Stimulated activated CD8-positive, alpha-beta memory T cell treated with anti-CD3 and anti-CD28 coated beads, Interleukin-2, amount 100 ng/mL, for 1 hour (primary cell): ENCODE measurements at places on chromosomes 3 and 15.

DNA sequence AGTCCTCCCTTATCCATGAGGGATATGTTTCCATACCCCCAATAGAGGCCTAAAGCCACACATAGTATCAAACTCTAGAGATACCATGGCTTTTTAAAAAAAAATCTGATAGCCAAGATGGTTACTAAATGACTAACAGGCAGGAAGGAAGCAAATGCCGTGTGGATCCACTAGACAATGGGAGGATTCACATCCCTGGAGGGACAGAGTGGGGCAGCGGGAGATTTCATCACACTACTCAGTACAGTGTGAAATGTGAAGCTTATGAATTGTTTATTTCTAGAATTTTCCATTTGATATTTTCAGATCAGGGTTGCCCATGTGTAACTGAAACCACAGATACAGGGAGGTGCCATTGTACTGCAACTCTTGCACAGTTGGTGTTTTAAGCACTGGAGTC is 826.6 kb downstream of the SQOR start:
- DNase-seq, result no peak

GRCh38 chr3:188584162-188584529 is 430.2 kb downstream of the LPP start:
- DNase-seq, result no peak

DNA sequence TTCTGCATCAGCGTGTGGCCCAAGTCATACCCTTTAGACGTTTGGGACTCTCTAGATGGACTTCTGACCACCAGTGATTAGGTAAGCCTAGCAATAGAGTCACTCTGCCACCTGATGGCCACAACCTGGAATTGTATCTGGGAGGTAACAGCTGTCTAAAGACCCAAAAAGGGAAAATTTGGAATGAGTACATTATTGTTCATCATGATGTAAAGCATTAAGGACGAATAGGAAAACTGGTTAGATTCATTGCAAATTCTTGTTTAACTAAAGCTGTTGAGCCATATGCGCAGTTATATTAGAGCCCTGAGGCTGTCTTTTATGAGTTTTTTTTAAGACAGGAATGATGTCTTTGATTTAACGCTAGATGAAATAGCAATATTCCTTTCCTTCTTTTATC is 63.6 kb downstream of the FAM81A start:
- DNase-seq, result no peak

DNA sequence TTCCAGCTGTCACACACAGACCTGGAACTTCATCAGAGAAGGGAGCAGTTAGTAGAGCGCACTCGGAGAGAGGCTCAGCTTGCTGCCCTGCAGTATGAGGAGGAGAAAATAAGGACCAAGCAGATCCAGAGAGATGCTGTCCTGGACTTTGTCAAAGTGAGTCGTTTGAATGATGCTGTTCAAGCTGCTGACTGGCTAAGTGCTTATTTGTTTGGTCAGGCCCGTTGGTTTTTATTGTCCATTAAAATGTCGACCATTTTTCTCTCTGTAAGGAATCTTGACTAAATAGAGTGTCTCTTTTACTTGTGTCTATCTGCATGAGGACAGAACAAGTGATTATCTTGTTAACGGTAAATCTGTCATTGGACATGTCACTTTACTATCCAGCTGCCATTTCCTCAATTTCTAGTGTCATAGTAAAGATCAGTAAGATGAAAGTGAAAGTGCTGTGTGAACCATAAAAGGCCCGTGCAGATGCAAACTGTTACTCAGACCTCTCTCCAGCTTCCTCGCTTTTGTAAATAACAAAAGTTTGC is 56.9 kb downstream of the LRCH3 start:
- DNase-seq, result no peak

DNA sequence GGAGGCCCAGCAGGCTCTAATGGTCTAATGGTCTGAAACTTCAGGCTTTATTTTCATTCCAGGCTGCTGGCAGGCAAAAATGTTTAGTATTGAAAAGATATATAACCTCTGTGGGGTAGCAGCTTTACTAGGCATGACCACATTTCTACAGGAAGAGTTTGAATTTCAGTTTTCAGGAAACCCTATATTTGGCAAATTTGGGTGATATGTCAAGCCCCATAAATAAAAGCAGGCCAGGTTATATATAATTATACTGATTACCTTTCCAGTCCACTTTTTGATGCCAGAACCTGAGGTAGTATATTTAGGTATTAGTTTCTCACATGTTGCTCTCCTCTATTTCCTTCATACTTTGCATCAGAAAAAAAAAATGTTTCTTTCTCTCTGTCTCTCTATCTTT is 37.2 kb upstream of the PHLDB2 start:
- no peak for DNase-seq

DNA sequence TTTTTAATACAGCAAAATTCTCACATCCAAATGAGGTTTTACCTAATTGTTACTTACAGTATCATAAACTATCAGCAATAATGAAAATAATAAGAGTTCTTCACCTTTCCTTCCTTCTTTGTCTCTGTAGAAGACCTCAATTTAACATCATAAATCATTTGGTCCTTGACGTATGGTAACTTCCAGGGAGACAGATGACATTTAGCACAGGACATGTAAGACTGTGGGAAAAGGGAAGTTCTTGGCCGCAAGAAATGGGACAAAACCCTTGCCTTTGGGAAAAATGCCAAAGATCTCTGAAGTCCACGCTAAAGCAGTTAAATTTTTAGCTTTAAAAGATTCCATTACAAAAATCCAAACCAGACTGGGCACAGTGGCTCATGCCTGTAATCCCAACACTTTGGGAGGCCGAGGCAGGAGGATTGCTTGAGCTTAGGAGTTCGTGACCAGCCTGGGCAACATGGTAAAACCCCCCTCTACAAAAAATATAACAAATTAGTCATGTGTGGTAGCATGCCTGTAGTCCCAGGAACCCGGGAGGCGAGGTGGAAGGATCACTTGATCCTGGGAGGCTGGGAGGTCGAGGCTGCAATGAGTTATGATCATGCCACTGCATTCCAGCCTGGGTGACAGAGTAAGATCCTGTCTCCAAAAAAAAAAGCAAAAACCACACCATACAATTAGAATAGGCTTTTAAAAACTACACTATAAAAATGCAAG is 8.8 kb downstream of the PTPN9 start:
- no peak for DNase-seq

GRCh38 chr15:92634060-92634459 is 21.5 kb downstream of the FAM174B start:
- no peak for DNase-seq

GRCh38 chr3:147420353-147421183 is 11.4 kb downstream of the ZIC1 start:
- DNase-seq, result no peak

GRCh38 chr15:67947254-67948039 is 106.7 kb upstream of the PIAS1 start:
- no peak for DNase-seq

- DNase-seq, result no peak
Observed at GRCh38 chr3:30642849-30643361, 36.5 kb downstream of the TGFBR2 start.

DNA sequence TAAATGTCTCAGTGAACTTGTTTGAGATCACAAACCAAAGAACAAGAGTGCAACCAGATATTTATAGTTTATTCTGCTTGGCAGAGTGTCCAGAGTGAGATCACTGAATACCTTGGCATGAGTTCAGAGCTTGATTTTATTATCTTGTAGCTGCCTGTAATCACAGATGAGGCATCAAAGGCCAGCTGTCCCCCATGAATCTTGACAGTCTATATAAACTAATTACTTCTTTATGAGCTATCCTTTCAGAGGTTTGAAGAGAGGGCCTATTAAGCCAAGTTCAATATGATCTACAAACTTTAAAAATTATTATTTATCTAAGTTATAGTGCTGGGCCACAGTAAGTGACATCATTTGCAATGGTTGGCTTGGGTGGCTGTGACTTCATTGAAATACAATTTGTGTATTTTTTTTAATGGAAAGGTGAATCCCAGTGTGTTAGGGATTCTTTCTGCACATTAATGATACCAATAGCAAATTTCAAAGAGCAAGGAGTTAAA is 251.5 kb downstream of the CLSTN2 start:
- DNase-seq, result no peak

- DNase-seq, result no peak
Observed at GRCh38 chr3:27384191-27384590, 15.0 kb upstream of the NEK10 start.

GRCh38 chr15:58487041-58487723 is 55.4 kb downstream of the LIPC start:
- DNase-seq, result no peak

- DNase-seq, result no peak
Observed at GRCh38 chr15:40379853-40380252, 2.7 kb upstream of the KNSTRN start.

GRCh38 chr3:59386165-59386564 is 336.3 kb upstream of the CFAP20DC start:
- no peak for DNase-seq

DNA sequence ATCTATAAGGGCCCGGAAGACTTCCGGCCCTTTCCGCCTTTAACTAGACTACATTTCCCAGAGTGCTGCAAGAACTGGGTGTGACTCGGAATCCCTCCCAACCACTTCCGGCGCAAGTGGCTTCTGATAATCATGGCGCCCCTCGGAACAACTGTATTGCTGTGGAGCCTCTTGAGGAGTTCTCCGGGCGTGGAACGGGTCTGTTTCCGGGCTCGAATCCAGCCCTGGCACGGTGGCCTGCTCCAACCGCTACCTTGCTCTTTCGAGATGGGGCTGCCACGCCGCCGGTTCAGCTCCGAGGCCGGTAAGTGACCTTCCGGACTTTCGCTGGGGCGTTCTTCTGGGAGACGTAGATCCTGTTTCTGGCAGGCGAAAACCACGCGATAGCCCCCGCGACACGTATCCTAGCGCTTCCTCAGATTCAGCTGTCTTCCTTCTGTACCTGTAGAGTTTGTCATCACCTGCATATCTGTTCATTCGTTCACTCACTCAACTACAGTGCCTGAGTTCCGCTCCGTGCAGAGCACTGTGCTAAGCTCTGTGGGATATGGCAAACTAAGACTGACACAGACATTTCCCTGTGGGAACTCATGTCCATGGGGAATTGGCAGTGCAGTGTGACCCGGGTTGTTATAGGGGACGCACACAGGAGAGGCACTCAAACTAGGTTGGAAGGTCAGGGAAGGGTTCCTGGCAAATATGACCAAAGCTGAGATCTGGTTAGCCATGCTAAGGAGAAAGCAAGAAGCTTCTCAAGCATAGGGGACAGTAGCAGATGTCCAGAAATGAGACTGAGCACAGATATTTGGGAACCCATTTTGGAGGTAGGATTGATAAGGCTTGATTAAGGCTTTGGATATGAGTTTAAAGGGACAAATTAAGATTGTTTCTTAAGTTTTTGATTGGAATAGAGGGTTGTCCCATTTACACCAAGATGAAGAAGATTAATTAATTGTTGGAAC is at the start of gene MRPS22:
MRPS22 (plus strand) TSS at position 126 of the 962 bp plus-strand sequence; CDS start at position 133, 7 bp downstream.
- DNase-seq, result peak; percentile 70

DNA sequence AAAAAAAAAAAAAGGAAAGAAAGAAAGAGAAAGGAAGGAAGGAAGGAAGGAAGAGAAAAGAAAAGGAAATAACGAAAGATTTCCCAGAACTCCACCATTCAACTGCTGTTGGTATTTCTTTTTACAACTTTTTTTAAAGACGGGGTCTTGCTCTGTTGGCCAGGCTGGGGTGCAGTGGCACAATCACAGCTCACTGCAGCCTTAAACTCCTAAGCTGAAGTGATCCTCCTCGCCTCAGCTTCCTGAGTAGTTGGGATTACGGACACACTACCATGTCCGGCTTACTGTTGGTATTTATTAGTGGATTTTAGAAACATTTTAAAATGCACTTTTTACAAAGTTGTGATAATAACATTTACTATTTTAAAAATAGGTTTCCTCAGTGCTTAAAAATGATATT is 15.0 kb upstream of the USP3 start:
- no peak for DNase-seq

GRCh38 chr3:107969525-107969924 is 121.3 kb downstream of the CD47 start:
- DNase-seq, result no peak

GRCh38 chr3:10717756-10718155 is 98.3 kb upstream of the SLC6A11 start:
- DNase-seq, result no peak

GRCh38 chr15:78146425-78147154 is 2.6 kb upstream of the IDH3A start:
- no peak for DNase-seq

GRCh38 chr3:159045279-159045885 is 243.5 kb downstream of the MFSD1 start:
- DNase-seq, result no peak

DNA sequence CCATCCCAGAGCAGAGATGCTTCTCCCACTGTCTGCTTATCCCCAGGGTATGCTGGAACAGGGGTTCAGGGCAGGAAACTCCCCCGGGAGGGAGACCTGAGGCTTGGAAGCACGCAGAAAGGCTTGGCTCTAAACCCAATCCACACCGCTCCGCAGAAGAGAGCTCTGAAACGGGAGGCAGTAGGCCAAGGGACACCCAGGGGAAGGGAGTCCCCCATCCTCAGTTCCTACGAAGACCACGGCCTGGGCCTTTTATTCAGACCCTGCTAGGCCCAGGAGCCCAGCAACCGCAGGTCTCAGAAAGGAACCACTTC is 1.8 kb upstream of the HAPLN3 start:
- no peak for DNase-seq

GRCh38 chr3:45105855-45106671 is 40.1 kb downstream of the CDCP1 start:
- DNase-seq, result peak; percentile 40

DNA sequence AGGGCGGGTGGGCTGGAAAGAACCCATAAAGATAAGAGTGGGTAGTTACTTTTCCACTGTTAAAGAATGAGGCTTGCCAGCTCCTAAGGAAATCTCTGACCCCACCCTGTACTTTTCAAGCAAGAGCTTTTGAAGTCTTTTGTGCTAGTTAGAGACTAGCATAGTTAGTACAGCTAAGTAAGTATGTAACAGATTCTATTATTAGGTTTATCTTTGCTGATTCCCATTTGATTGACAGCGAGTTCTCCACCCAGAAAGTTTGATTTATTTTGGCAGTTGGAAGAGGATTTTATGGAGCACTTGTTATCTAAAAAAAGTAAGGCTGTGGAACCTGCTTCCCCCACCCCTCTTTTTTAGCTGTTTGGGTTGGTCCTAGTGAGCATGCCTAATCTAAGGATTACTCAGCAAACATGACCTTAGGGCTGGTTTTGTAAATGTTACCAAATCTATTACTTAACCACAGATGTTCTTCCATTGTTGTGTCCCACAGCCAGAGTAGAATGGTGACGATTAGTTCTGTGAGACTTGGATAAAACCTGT is 57.6 kb downstream of the FNDC3B start:
- DNase-seq, result no peak

- DNase-seq, result no peak
Observed at GRCh38 chr15:31579282-31579681, 252.6 kb downstream of the KLF13 start.

GRCh38 chr15:28967990-28968389 is 82.2 kb downstream of the APBA2 start:
- no peak for DNase-seq

- no peak for DNase-seq
Observed at GRCh38 chr15:99504823-99505551, 60.8 kb upstream of the MEF2A start.

DNA sequence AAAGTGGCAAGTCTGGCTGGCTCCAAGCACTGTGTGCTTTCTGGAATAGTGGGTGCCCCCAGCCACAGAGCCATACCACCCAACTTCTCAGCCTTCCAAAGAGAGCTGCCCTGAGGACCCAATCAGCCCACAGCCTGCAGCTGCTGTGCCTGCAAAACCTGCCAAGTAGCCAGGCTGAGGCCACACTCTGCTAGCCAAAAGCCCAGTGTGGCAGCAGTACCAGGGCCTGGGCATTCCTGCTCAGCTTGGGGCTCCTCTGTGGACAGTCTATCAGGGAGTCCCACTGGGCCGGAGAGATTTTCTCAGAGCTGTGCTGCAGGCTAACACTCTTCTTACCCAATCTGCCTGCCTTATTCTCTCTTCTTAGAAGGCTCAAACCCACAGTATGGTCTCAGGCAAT is 136.5 kb downstream of the TPRA1 start:
- no peak for DNase-seq
